ENCODE measurements at places on chromosomes 4 and X.

GRCh38 chr4:100188829-100189228, 1.4 kb downstream of the DDIT4L start:
- DNase-seq, result no peak

DNA sequence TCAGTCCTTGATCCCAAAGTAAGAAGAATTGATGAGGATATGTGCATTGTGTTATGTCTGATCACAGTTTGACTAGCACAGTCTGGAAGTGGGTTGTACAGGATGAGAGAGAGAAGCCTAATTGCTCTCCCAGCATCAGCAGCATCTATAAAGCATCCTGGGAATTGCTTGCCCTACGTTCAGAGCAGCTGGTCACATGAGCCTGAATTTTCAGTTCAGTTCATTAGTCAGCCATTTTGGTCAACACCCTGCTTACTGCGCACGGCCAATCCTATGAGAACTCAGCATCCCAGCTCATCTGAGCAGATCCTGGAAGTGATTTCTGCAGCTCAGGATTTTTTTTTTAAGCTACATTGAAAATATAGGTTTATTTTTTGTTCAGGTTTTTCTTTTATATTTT, at the start of gene RUFY3:
TSS of gene RUFY3 (plus strand) at position 218 of the 400 bp plus-strand sequence. CDS start 610 bp downstream, outside the sequence.
- no peak for DNase-seq

- DNase-seq, result no peak
Observed at GRCh38 chr4:70392057-70392776, 5.5 kb upstream of the OPRPN start.

DNA sequence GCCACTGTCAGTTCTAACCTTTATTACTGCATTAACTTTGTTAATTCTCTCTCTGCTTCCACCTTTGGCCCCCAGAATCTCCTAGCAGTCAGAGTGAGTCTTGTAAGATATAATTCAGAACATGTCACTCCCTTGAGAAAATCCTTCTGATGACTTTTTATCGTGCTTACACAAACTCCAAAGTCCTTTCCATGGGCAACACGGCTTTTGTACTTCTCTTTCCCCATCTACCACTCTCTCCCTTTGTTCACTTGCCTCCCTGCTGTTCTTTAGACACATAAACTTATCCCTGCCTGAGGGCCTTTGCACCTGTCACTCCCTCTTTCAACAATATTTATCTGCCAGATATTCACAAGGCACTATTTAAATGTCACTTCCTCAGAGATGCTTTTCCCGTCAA, 64.8 kb downstream of the MAOB start:
- no peak for DNase-seq

DNA sequence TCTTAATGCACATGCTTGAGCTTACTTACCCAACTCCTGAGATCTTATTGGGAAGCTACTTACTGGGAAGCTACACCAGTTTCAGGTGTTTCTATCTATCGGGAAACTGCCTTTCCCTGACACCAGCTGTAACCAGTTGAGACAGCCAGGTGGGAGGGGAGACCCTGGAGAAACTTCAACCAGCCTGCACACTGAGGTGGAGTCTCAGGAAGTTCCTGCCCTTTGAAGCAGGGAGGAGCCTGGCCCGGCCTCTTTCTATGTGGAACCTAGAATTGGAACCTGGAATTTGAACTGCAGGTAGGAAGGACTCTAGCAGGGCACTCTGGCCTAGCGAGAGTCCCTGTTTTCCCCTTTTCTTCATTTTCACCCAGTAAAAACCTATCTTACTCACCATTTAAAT, 425.8 kb upstream of the PABPC4L start:
- DNase-seq, result no peak

- no peak for DNase-seq
Observed at GRCh38 chrX:108001218-108001814, 19.1 kb upstream of the TEX13B start.

DNA sequence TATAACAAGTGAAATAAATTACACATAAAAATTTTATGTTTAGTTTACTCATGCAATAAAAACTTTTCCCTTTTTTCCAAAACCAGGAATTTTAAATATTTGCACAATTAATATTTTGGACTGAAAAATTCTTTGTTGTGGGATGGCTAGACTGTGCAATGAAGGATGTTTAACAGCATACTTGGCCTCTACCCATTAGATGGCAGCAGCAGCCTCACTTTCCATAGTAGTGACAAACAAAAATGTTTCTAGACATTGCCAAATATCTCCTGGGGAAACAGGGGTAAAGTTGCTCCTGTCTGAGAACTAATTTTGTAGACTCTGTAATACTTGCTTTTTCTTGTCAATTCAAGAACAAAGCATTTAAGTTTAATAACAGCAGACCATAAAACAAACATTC, 49.8 kb downstream of the SCLT1 start:
- DNase-seq, result no peak

- DNase-seq, result no peak
Observed at GRCh38 chr4:999882-1000425, 6.8 kb upstream of the SLC26A1 start.

DNA sequence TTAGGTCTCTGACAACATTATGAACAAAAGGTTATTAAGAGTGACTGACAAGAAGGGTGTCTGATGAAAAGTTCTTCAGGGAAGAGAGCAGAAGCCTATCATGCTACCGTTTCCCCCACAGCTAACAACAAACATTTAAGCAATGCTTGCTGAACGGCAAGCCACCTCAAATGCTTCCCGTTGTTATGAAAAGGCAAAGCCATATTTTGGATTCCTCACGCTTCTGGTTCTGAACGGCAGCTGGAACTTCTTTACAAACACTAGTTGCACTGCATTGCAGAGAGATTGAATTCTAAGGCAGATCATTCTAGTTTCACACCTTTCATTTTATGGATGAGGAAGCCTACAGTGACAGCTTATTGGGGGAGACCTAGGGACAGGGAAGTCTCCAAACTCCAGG, 48.6 kb upstream of the NAP1L5 start:
- DNase-seq, result no peak

- no peak for DNase-seq
Observed at GRCh38 chrX:67044029-67044653, 405.3 kb upstream of the EDA2R start.

DNA sequence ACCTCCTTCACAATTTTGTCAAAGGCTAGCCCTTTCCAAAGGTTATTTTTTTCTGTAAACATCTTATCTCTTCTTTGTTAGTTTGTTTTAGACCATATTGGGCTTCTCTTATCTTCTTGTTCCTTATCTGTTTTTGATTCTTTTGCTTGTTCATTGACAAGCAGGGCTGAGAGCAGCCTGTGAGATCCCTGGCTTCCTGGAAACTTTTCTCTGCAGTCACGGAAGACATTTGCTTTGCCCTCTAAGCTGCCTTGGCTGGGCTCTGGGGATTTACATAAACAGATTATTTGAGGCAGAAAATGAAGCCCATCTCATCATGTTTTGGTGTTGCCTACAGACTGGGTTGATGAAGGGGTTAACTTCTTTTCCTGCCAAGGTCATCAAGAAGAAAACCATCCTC, 157.4 kb upstream of the AMOT start:
- DNase-seq, result no peak

DNA sequence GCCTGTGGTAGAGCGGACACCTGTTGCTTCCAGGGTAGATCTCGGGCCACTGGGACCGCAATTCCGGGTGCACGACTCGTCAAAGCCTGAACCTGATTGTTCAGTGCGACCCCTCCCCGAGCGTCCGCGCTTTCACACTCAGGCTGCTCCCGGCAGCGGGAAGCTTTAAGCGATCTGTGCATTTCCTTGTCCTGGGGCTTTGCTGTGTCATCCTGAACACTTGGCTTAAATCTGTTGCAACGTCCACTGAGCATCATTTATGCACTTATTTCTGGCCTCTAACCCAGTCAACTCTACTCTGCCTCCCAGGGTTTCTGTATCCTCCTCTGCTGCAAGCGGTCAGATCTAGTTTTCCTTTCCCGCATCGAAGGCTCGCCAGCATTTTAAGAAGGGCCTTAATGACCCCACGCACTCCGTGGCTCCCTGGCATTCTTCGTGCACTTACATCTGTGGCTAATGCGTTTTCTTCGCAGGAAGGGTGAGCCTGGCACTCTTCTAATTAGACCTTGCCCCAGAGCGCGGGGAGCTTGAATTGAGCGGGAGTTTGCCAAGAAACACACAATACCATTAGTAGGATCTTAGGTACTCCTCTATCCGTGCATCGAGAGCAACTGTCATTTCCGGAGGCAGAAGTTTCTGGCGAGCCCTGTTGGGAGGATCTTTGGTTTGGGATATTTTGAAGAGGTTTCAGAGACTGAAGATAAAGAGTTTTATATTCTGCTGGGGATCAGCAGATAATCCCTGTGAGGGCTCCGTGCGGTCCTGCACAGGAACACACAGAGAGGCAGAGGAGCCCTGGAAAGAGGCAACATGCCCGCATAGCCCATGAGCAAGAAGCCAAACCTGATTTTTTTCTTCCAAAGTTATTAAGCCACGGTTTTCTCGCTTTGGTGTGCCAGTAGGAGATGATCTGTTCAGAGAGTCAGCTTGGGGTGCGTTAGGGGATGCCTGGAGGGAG, 654 bp upstream of the DDIT4L start:
- DNase-seq, result no peak

GRCh38 chr4:105613306-105613705, 60.9 kb downstream of the ARHGEF38 start:
- DNase-seq, result no peak

DNA sequence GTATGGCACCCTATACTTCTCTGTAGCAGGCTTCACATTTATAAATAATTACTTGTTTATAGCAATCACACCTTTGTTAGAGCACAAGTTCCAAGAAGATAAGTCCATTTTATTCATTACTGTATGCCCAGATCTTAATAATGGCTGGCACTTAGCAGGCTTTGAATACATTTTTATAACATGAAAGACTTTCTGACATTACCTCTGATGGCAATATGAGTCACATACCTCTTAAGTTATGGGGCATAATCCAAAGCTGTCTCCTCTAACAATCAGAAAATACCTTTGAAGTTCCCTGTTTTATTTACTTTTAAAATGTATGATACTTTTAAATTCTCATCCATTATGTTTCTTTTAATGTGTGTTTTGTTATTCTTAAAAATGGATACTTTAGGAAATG, 12.2 kb downstream of the SCRG1 start:
- no peak for DNase-seq

DNA sequence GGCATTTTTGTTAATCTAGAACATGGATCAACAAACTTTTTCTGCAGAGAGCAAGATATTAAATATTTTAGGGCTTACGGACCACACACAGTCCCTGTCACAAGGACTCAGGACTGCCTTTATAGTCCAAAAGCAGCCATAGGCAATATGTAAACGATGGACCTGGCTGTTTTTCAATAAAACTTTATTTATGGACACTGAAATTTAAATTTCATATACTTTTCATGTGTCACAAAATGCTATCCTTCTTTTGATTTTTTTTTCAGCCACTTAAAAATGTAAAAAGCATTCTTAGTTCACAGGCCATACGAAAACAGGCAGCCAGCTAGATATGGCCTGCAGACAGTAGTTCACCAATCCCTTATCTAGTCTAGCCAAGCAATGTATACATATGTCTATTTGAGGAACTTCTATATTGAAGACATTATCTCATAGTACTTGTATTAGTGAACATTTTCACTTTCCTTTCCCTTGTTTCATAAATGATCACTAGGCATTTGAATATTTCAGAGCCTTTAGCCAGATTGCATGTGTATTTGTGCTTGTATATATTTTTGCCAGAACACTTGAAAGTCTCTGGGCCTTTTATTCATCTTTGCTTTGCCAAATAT, 350.9 kb downstream of the RPA4 start:
- DNase-seq, result no peak

GRCh38 chr4:51931461-51931860, 88.5 kb downstream of the DCUN1D4 start:
- DNase-seq, result no peak

DNA sequence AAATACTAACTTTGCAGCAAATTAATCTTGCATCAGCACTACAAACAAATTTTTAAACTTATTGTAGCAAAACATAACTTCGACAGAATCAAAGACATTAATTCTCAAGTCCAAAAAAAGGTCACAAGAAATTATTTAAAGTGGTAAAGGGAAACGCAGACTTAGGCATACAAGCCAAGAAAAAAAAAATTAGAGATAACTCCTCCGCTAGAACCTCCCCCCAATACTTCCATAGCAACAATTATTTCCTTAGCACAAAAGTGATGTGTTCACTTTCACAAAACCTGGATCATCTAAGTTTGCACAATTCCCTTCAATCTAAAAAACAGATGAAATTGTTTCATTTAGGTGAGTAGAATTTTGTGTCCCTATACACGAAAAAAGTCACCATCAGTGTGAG, 1.1 kb downstream of the LRBA start:
- DNase-seq, result no peak

DNA sequence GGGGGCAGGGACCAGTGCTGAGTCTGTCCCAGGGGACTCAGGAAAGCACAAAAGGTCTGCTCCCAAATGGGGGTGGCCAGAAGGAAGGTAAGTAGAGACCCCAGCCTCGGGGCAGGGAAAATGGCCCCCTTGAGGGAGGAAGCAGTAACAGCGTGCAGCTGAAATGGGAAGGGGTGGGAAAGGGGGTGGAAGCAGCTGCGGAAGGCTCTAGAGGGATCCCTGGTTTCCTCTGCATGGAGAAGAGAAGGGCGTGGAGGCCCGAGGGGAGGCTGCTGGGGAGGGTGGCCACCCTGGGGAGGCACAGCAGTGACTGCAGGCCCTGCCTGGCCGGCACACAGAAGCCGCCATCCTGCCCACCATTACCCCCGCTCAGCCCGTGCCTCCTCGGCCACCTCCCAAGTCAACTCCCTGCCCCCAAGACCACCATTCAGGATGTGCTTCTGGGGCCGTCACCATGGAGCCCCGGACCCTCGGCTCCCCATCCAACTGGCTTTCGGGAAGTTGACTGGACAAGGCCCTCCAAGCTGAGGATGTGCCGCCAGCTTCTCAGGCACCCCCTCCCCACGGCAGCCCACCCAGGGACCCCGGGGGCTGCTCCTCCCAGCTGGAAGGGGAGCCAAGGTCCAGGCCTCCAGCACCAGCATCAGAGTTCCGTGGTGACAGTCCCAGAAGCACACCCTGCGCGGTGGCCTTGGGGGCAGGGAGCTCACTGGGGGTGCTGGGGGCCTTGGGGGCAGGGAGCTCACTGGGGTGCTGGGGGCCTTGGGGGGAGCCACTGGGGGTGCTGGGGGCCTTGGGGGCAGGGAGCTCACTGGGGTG, 23.6 kb downstream of the CFAP99 start:
- no peak for DNase-seq

GRCh38 chr4:86563416-86563815, 30.7 kb upstream of the PTPN13 start:
- DNase-seq, result no peak

GRCh38 chr4:156725257-156725656, 246.3 kb downstream of the PDGFC start:
- no peak for DNase-seq

- no peak for DNase-seq
Observed at GRCh38 chr4:121208244-121209007, 44.3 kb upstream of the TNIP3 start.

GRCh38 chrX:16215660-16216059, 48.4 kb downstream of the MAGEB17 start:
- DNase-seq, result no peak

- DNase-seq, result no peak
Observed at GRCh38 chr4:8505229-8505628, 64.7 kb downstream of the TRMT44 start.

- DNase-seq, result no peak
Observed at GRCh38 chr4:7183780-7184460, 8.4 kb upstream of the SORCS2 start.

GRCh38 chrX:1925053-1925481, 310.2 kb downstream of the ASMT start:
- no peak for DNase-seq

GRCh38 chr4:7854697-7855370, 84.8 kb downstream of the AFAP1 start:
- DNase-seq, result no peak

All from left forelimb (tissue), 1 donor.